ENCODE measurements at places on chromosomes 1 and 21.
A peak's percentile ranks its signal among the peaks of the same experiment; 100 is the strongest.

DNA sequence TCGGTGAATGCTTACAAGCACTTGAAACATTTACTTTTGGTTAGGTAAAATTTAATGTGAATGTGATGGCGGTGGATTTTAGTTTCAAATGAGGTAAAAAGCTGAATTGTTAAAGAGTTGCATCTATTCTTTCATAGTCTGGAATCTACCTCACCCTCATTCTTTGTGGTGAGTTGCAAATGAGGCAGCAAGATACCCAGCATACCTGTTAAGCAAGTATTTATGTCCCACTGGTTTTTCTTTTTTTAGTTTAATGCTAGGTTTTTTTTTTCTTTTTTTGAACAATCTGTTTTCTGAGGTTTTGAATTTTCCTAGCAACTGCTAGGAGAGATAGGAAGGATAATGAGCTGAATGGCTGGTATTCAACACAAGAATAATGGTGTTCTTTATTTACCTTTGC, 127.9 kb upstream of the CACYBP start:
- DNase-seq: no peak

DNA sequence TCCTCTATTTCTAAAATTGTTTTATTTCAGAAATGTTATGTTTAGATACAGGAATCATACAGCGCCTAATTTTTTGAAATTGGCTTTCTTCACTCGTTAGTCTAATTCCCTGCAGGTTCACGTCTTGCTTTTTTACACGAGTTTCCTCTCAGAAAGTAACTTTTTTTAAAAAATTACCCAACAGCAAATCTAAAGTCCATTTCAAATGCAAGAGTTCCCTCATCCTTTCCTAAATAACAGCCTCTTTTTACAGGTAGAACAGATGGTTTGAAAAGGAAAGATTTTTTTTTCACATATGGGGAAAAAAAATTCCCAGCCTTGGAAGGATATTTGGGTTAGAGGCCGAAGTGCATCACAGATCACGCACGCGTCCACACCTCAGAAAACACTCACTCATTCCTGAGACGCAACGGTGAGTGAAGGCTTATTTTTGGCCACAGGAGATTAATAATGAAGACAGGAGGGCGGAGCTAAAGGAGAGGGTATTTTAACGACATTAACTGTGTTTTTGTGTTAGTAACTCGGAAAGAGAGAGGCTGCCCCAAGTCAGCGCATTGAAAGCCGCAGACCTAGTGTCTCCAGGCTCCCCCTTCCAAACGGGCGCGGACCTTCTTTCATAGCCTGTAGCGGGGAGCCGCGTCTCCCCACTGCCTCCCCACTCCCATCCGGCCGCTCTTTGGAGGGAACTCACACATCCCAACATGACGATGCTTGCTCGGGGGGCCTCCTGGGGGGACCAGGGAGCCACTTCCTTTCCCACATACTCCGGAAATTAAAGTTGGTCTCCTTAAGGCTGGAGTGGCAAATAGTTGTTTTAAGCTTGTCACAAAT, 969 bp upstream of the RIPK4 start:
- DNase-seq: no peak

- no peak for DNase-seq
Measured at GRCh38 chr1:230080822-230081221, 13.8 kb downstream of the GALNT2 start.

- no peak for DNase-seq
Measured at GRCh38 chr21:24456358-24456757, 1150.9 kb downstream of the MRPL39 start.

DNA sequence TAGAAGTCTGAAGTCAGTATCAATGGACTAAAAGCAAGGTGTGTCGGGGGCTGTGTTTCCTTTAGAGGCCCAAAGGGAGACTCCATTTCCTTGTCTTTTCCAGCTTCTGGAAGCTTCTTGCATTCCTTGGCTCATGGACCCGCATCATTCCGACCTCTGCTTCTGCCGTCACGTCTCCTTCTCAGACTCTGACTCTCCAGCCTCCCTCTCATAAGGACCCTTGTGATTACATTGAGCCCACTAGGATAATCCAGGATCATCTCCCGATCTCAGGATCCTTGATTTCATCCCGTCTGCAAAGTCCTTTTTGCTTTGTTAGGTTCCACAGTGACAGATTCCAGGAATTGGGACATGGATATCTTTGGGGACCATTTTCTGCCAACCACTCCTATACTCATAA, 265.8 kb upstream of the CSF3R start:
- no peak for DNase-seq

DNA sequence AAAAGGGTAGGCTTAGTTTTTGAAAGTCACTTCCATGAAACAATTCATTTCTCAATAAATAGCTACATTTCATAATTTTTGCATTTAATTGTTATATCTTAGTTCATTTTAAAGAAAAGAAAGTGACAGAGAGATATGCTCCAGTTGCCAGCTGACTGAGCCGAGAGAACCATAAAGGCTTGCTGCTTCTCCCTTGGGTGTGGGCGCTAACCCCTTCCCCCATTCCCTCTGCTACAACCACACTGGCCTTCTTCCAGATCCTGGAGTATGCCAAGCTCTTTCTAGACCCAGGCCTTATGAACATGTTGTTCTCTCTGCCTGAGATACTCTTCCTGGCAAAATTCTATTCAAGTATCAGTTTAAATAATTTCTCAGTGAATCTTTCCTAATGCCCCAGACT, 12.3 kb downstream of the SORT1 start:
- DNase-seq: no peak

GRCh38 chr1:237591353-237591752, 299.4 kb downstream of the ZP4 start:
- DNase-seq: no peak

GRCh38 chr1:202249846-202250245, 56.2 kb downstream of the LGR6 start:
- DNase-seq: no peak

DNA sequence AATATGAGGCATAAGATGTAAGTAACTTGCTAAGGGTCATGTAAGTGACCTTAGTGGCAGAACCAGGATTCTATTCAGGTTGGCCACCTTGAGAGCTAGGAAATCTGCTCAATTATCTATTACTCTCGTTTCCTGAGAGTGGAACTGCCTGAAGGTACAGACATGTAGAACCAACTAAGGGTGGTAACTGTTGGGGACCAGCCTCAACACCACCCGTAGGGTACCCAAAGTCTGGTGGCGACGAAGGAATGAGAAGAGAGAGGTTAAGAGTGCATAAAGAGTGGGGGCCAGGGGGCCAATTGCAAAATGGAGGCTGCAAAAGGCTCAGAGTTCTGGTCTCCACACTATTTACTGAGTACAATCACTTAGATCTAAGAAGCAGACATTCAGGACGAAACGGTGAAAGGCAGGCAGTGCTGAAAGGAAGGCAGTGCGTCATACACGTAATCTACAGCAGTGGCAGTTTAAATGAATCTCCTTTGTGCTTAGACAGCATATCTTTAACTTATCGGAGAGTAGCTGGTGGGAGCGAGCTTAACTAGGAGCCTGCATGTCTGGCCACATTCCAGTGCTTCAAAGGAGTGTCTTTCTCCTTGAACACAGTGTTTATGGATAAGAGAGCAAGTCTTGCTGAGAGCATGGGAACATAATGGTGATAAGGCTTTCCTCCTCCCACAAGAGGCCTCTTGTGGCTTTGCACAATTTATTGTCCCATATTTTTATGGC, 25.0 kb downstream of the SRSF4 start:
- peak; percentile 95 for DNase-seq

DNA sequence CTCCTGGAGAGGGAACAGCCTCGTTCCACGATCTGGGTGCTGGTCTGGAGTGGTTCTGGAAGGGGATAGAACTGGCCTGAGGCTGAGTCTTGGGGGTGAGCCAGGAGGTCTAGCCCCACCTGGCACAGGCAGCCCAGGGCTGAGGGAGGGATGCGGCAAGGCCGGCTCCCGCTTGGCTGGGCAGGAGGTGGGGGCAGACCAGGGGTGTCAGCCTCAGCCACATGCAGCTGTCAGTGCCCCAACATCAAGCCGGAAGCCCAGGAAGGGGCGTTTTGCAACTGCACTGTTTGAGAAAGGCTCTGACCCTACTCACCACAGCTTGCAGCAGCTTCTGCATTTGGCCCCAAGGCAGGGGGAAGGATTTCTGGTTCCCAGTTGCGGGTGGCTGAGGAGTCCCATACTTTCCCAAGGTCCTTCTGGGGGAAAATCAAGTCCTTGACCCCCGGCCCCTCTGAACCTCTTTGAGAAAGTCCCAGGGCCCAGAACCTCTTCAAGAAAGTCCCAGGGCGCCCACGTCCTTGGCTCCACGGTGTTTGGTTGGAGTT, 2.0 kb downstream of the EFHD2 start:
- DNase-seq: no peak

- no peak for DNase-seq
Measured at GRCh38 chr1:179208681-179209477, 20.6 kb downstream of the ABL2 start.

GRCh38 chr1:79777481-79778219, 771.1 kb upstream of the ADGRL4 start:
- DNase-seq: no peak

DNA sequence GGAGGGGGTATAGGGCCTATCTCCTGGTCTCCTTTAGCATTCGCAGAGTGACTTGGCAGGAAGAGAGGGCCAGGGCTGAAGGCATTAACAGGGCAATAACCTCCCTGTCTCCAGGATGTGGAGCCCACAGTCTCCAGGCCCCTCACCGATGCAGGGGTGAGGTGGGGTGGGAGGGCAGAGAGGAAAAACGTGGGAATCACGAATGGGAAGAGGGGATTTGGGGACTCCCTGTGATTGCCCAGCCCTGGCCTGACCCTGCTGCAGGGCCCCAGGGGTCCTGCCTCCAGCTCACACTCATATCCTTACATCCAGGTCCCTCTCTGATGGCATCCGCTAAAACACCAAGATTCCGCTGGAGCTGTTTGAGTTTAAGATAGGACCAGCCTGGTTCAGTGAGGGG, 14.6 kb downstream of the TFAP2E start:
- no peak for DNase-seq

DNA sequence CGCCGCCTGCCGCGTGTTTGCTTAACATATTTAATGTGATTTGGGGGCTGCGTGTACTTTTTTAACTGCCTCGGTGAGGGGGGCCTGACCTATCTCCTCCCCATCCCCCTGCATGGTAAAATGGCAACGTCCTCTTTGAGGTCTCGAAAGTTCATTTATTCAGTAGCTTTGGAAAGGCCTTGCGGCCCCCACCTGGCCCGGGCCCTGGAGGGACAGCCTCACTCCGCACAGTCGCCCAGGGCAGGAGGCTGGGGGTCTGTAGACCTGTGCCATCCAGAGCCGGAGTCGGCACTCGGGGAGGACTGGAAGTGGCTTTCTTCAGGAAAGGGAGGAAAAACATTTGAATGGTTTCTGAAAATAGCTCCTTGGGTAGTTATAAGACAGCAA, 38.0 kb upstream of the ACTRT2 start:
- no peak for DNase-seq

All from erythroblast (primary cell).